ENCODE measurements at places on chromosomes 5 and 9.

DNA sequence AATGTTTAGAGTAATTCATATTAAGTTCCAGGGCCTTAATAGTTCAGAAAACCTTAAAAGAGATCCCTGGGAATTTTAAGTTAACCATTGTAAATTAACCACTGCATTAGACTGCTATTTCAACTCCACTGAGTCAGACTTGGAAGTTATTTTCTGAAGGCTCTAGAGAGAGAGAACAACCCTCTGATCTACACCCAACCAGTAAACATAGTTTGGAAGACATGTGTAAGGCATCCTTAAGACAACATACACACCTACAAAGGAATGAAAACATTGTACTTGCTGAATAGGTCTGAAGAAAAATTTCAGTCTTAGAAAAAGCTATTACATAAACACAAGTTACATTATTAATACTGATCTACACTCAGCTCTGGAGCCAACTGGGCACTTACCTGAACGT is 158.2 kb upstream of the FST start:
- no peak for DNase-seq

DNA sequence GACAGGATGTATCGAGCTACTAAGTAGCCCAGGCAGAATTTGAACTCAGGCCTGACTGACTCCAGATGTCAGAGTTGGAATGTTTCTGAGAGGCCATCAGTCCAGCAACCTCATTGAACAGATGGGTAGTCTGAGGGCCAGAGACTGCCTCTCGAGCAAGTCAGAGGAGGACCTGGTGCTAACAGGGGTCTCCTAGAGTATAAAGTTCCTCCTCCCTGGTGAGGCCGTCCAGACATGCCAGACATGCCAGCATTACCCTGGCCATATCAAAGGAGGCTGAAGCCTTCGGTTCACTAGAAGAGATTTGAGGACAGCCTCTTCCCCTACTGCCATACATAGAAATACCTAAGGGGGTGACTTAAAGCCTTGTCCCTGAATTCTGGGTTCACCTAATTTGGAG is 81.2 kb downstream of the ZNF618 start:
- no peak for DNase-seq

DNA sequence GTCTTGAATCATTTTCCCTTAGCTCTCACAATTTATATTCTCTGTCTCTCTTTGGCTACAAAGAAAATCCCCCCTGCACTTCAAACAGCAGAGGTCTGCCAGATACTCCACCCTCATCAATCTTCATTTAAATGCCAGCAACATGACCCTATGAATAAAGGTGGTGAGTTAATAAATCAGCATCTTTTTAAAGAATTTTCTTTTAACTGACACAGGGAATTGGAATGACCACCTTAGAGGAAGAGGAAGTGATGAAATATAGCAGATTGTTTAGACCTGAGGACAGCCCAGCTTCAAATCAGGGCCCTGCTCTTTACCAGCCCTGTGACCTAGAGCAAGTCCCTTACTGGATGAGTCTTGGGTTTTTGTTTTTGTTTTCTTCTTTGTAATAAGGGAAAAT is 223.1 kb upstream of the PAPPA start:
- DNase-seq, result no peak

GRCh38 chr5:77157732-77158532 is 52.5 kb upstream of the PDE8B start:
- no peak for DNase-seq

DNA sequence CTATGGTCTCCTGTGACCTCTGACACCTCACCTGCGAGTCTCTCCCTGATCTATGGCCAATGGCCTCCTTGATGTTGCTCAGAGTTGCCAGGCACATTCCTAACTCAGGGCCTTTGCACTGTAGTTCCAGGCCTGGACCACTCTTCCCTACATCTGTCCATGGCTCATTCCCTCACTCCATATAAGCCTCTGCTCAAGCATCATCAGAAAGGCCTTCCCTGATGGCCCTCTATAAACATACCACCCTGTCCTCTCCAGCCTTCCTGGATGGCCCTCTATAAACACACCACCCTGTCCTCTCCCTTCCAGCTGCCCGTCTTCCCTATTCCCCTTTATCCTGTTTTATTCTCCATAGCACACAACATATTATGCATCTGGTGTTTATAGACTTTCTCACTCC is 102.8 kb downstream of the GTF3C4 start:
- DNase-seq, result no peak

GRCh38 chr9:118170032-118170955 is 466.1 kb downstream of the TLR4 start:
- DNase-seq, result no peak

DNA sequence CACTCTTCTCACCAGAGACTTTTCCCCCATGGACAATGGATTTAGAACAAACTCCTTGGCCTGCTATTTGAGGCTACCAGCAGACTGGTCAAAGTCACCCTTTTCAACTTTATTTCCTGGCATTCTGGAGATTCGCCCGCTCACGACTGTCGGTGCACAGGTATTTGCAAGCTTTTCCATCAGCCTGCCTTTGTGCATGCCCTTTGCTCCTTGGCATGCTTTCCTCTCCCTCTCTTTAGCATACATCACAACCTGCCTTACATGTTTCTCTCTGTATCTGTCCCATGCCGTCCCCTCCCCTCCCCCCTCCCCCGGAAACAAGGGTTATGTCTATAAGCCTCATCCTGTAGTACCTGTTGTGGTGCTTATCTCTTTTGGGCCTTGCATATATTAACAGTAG is 257.1 kb downstream of the AOPEP start:
- DNase-seq, result no peak

GRCh38 chr5:71719063-71719964 is at the start of gene CARTPT:
Gene CARTPT, plus strand, starts transcription at chr5:71719275. Its CDS starts 19 bp downstream, at chr5:71719294.
- no peak for DNase-seq

GRCh38 chr5:95938766-95939165 is 22.9 kb downstream of the ELL2 start:
- DNase-seq, result no peak

DNA sequence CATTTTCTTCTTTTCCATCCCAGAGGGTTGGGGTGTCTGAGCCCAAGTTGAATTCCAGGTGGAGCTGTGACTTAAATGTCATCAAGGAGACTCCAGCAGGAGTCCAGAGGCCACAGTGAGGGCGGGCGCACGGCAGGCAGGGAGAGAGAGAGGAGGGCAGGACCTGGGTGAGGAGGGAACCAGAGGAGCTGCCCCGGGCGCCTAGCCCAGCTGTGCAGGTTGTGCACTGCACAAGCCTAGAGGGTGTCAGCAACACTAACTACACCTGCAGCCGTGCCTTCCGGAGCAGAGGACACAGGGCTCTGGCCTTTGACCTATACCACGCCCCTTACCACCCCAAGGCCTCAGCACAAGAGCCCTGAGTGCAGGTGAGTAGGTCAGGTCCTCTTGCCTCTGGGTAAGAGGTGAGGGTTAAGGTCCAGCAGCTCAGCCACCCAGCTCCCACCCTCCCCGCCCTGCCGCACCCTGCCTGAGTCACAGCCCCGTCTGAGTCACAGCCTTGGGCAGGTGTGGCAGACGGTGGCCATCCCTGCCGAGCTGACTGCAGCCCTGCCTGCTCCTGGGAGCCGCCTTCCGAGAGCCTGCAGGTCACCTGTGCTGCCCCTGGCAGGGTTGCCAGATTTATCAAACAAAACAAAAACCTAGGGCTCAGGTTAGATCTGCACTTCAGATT is 6.4 kb upstream of the AGPAT2 start:
- no peak for DNase-seq

DNA sequence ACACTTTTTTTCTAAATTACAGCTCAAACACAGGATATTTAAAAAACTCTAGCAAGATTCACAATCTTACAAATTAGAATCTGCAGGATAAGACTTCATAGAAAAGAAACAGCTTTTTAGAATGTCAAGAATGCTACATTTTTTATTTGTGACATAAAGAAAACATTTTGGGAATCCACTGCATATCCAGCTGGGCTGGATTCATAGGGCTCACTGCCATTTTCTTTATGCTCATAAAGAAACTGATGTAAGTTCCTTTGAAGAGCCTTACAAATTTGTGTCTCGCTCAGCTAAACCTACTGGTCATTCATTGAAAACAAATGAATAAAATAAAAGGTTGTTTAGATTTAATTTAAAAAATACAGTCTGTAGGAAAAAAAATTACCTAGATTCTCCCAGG is 332.3 kb downstream of the TRPM3 start:
- no peak for DNase-seq

DNA sequence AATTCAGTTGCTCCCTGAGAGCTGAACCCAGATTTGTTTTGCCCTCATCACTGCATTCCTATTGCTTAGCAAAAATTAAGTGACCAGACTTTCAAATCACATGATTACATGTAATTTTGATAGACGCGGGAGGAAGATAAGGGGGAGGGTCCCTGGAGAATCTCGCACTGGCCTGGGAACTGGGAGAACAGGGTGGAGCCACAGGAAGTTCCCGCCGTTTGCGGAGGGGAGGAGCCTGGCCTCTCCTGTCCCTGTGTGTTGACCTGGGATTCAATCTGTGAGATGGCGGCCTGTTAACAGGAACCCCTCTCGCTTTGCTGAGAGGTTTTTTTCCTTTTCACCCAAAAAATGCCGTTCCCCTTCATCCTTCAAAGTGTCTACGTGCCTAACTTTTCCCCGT is 142.9 kb upstream of the OR13F1 start:
- no peak for DNase-seq

Data from amniotic stem cell (primary cell).